Hypothalamus (tissue), 51 donors: ENCODE measurements at places on chromosomes 1 and 21.

GRCh38 chr1:173553312-173553711, 49.6 kb downstream of the SLC9C2 start:
- no peak for DNase-seq

DNA sequence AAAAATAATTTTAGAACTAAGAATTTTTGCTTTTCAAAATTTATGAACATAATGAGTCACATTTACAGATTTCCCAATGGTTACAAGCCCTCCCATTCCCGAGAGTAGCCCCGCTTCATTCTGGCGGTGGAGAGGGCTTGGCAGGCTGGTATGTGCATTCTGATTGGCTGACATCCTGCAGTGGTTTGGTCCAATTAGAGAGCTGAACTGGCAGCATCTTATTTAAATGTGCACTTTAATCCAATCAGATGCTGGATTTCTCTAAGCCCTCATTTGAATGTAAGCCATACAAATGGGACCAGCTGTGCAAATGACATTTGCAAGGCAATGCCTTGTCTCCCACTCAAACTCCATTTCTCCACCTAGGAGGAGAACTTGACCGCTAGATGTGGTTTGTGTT, 18.0 kb upstream of the TRIM17 start:
- DNase-seq, result no peak

- DNase-seq, result no peak
Measured at GRCh38 chr1:222920169-222920568, 105.3 kb downstream of the DISP1 start.

GRCh38 chr1:3841491-3841890, 15.5 kb downstream of the CEP104 start:
- no peak for DNase-seq

DNA sequence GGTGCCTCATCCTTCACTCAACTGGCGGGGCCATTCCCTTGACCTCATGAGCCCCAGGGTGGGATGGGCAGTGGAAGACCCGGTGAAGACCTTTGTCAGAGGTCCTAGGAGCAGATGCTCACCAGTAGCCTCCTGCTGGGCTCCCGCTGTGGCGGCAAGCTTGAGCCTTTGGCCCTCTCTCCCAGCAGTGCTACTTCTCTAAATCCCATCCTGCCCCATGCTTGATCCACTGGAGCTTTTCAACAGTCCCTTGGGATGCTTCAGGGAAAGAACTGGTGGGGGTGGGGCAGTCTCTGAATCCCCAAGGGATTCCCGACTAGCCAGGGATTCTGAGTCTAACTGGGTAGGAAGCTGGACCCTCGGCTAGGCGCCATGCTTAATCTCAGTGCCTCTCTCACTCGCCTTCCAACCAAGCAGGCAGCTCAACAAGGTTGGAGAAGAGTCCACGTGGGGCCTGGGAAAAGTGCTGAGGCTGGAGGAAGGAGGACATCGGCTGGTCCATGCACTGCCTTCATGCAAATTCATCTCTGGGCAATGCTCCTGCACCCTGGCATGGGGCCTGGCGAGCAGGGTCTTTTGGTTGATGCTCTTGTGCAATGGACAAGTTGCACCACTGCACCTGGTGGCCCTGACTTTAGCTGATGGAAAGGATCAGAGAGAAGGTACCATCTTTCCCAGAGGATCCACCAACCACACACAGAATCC, 190.3 kb downstream of the GRIK3 start:
- no peak for DNase-seq

- DNase-seq, result no peak
Measured at GRCh38 chr1:28087614-28088167, 719 bp downstream of the EYA3 start.

GRCh38 chr1:153515504-153516394, 20.0 kb downstream of the S100A6 start:
- no peak for DNase-seq

- DNase-seq, result no peak
Measured at GRCh38 chr1:235968831-235969230, 96.1 kb downstream of the NID1 start.

DNA sequence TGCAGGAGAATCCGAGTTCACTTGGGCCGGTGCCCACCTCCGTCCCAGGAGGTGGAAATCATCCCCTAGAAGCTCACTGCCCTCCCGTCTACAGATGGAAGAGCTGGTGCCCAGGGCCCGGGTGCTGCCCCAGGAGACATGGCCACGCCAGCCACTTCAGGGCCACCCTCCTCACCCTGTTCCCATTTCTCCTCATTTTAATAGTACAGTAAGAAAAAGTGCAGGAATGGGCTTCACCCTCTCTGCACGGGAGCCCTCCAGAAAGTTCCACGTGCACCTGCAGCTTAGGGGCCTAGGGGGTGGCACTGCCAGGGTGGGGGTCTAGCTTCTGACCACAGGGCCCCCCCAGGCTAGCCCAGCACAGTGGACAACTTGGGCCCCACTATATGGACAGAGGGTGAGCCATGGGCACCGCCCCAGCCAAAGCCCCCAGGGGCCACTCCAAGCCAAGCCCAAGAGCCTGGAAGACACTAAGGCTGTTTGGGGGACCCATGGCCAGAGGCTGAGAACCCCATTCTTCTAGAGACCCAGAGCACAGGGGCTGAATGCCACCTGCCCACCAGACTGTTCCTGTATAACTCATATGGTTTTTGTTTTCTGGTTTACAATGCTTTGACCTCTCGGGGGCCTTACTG, 3.4 kb upstream of the FTCD start:
- no peak for DNase-seq

GRCh38 chr1:63968663-63969440, 195.0 kb downstream of the ROR1 start:
- no peak for DNase-seq

- DNase-seq, result no peak
Measured at GRCh38 chr1:41486371-41487125, 2.1 kb upstream of the EDN2 start.

DNA sequence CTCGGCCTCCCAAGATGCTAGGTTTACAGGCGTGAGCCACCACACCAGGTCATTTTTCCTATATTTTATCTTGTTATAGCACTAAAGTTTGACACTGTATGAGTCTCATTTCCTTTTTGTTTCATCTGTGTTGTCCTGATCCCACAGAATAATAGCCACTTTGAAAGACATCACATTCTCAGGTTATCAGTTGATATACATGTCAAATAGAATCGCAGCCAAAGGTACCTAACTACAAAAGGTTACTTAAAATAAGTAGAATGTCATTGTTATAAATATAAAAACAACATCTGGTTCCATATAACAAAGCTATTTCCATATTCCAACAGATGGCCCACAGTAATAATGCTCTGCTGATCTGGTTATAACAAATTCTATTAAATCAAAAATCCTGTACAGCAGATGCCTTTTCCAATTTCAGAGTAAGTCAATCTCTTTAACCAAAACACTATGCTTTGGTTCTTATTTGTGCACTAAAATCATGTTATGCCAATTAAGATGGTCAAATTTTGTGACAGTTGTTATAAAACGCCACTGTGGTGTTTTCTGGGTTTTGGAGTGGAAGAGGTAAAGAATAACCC, 6.0 kb downstream of the FOXJ3 start:
- no peak for DNase-seq

DNA sequence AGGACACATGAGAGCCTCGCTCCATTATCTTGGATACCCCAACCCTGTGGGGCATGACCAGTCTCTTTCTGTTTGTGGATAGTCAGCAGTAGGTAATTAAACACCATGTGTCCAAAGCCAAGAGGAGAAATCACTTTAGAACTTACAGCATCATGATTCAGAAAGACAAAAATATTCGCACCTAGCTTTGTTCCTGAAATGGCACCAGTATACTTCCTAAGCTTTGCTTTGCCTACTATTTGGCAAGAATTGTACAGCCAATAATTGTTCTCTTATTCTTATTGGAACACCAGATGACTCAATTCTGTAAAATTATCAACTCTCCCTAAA, 24.2 kb downstream of the TNFRSF9 start:
- no peak for DNase-seq

DNA sequence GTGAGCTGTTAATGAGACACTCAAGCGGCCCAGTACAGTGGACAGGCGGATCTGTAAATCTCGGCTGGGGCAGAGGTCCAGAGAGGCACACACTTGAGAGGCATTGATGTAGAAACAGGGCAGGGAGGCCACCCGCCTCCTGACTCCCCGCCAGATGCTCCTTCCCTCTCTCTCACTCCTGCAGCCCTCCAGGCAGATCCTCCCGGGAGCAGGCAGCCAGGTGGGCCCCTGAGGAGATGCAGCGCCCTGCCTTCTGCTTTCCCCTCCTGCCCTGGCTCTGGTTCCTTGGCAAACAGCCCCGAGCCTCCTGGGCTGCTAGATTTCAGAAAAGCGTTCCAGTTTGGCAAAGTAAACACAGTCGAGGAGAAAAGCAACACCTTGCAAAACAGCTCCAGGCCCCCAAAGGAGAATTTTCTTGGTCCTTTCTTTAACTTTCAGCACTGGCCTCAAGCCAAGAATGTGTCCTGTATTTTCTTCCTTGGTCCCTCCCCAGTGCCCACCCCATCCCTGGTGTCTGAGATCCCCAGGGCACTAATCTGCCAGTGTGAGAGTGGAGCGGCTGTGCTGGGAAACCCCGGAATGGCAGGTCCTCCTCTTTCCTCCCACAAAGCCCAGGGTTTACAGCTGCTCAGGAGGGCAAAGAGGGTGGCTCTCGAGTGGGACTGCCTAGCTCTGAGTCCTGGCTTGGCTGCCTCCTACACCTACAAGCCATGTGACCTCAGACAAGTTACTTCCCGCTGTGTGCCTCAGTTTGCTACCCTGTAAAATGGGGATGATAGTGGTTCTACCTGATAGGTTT, 29.4 kb upstream of the IFNLR1 start:
- DNase-seq, result no peak

DNA sequence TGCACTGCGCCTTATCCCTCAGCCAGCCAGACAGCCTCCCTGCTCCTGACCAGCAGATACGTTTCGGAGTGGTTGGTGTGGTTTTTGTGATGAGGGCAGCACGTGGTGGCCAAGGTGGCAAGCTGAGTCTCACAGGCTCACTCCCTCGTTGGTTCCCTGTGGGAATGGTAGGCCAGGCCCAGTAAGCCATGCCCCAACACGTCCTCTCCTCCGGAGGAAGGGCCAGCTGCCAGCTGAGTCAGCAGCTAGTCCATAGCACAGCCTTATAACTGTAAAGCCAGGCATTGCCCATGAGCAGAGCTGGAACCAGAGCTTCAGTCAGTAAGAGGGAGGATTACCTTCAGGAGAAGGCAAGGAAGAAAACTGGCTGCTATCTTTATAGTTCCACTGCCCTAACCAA, 29.5 kb downstream of the SZRD1 start:
- DNase-seq, result no peak

DNA sequence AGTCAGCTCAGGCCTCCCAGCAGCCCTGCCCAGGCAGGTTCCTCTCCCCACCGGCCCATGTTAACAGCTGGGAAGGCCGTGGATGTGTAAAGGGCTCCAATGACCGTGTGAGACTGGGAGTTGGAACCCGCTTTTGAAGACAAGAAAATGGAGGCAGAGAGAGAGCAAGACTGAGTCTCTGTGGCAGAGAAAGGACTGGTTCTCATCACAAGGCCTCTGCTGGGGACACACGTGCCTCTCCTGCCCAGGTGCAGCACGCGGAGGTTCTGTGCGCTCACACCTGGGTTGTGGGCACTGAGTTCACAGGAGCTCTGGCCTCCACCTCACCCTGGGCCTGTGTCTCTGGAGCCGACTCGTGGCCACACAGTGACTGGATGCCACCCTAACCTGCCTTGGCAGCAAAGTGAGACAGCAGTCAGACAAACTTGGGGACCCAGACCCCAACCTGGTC, 27.0 kb downstream of the RUNX3 start:
- DNase-seq, result no peak

DNA sequence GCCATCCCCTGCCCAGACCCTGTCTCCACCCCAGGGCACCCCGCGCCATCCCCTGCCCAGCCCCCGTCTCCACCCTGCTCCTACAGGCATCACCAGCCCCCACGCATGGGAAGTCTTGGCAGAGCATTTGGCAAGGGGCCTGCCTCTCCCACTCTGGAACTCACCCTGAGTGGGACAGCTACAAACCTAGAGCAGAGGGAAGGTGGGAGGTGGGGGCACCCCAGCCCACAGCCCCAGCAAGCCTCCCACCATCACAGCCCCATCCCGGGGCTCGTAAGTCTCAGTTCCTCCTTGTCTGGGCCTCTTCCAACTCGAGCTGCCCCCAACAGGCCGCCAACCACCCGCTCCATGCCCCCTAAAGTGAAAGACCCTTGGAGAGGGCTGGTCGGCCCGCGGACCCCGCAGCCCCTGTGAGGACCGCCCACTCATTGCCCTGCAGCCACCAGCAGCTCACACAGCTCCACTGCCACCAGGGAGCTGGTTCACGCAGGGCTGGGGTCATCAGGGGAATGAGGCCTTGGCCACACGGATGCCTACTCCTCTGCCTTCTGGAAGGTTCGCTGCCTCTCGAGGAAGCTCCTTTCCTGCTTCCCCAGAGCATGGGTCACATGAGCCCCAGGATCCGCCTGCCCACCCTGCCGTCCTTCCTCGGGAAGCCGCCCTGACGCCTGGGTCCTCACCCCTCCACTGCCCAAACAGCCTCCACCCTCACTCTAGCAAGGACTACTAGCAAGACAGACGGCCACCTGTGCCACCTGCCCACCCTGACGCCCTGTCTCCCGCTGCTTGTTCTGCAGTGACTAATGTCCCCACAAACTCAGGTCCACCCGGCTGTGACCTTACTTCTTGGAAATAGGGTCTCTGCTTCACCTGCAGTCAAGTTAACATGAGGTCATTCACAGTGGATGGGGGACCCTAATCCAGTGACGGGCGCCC, 14.4 kb downstream of the MEGF6 start:
- no peak for DNase-seq

DNA sequence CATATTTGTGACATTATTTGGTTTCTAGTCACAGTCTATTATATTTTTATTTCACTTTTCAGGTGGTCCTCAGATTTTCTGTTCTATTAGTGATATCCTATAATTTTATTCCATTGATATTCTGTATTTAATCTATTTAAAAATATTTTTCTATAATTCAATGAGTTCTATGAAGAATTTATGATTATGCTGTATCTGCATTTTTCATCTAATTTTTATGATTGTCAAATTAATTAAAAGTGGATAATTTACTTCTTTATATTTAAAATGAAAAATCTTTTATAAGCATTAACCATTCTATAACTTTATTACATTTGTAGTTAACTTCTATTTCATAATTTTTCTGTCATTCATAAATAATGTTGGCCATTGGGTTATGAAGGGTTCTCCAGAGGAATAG, 387.4 kb upstream of the LRRC7 start:
- no peak for DNase-seq

DNA sequence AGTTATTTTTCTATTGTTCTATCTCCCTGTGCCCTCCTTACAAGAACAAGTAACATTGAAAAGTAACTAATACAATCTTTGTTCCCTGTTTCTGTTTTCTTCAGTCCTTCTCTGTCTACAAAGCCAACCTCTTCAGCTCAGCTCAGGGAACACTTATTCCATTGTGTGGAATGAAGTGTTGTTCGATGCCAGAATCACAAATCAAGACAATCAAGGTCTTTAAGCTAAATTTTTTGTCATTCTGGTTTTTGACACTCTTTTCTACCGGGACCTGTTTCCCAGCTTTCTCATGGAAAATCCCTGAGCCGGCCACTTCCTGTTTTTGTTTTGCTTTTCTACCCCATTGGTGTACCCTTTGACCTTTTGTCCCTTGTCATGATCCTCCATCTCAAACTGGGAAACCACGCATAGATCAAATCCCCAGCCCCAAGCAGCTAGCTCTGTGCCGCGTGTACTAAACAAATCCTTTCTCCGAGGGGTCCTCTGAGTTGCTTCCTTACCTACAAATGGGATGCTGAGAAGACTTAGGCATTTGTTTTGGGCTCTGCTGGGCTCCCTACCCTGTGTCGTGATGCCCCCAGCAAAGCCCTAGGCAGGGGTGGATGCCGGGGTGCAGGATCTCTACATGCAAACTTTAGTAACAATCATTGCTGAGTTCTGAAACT, 141.8 kb downstream of the TOMM20 start:
- DNase-seq, result no peak

- no peak for DNase-seq
Measured at GRCh38 chr1:147493349-147493748, 48.0 kb upstream of the BCL9 start.
